ENCODE measurements at places on chromosomes 16 and 17.

- no peaks in the 10 kb centered on the region for H3K36me3 ChIP-seq
- no peak for DNase-seq
- no peaks in the 10 kb centered on the region for H3K27me3 ChIP-seq
- H3K27ac ChIP-seq = no peak overlapping the region
- H3K4me1 ChIP-seq = no peaks in the 10 kb centered on the region
- H3K4me3 ChIP-seq = no peak overlapping the region
Measured at GRCh38 chr16:56994311-56994710, 5.0 kb downstream of the NLRC5 start.

DNA sequence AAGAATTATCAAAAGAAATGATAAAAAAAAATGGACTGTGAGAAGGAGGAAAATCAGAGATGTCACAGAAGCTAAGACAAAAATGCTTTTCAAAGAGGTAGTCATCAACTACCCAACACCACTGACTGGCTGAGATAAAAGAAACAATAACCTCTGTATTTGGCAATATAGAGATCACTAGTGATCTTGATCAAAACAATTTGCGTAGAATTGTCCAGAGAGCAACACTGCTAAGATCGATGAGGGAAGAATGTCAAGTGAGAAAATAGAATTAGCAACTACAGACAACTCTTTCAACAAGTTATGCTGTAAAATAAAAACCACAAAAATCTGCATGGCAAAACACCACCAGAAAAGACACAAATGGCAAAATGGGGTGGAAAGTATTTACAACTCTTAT lies 66.0 kb downstream of the BRIP1 start:
- no peak overlapping the region for H3K27ac ChIP-seq
- no peaks in the 10 kb centered on the region for H3K36me3 ChIP-seq
- no peaks in the 10 kb centered on the region for H3K27me3 ChIP-seq
- no peak overlapping the region for H3K4me3 ChIP-seq
- DNase-seq = no peak
- no peaks in the 10 kb centered on the region for H3K4me1 ChIP-seq

GRCh38 chr16:70694088-70694867 lies 8.4 kb upstream of the MTSS2 start:
- H3K36me3 ChIP-seq = no peaks in the 10 kb centered on the region
- H3K4me3 ChIP-seq = no peak overlapping the region
- H3K27me3 ChIP-seq = no peaks in the 10 kb centered on the region
- no peak overlapping the region for H3K27ac ChIP-seq
- DNase-seq = no peak

- no peaks in the 10 kb centered on the region for H3K27me3 ChIP-seq
- DNase-seq = no peak
- no peaks in the 10 kb centered on the region for H3K36me3 ChIP-seq
- H3K4me1 ChIP-seq = no peaks in the 10 kb centered on the region
- no peak overlapping the region for H3K4me3 ChIP-seq
Measured at GRCh38 chr16:8548166-8548565, 42.1 kb downstream of the TMEM114 start.

- no peaks in the 10 kb centered on the region for H3K36me3 ChIP-seq
- no peak overlapping the region for H3K27ac ChIP-seq
- no peaks in the 10 kb centered on the region for H3K27me3 ChIP-seq
- H3K4me1 ChIP-seq = 0 out of 2 replicates have a peak, but pooled peaks cover 1% of the 10 kb centered on the region
- H3K4me3 ChIP-seq = no peak overlapping the region
- no peak for DNase-seq
Measured at GRCh38 chr17:75626496-75627038, 6.7 kb upstream of the SMIM5 start.
